ENCODE measurements at places on chromosomes 4 and X.

GRCh38 chrX:118249146-118249545, 96.8 kb upstream of the WDR44 start:
- DNase-seq = no peak

GRCh38 chrX:43380704-43381103, 275.4 kb upstream of the MAOA start:
- DNase-seq = no peak

- DNase-seq = peak; percentile 54
Measured at GRCh38 chr4:48361012-48361400, 19.7 kb downstream of the SLAIN2 start.

- peak; percentile 51 for DNase-seq
Measured at GRCh38 chr4:153620352-153620751, 63.7 kb upstream of the TLR2 start.

DNA sequence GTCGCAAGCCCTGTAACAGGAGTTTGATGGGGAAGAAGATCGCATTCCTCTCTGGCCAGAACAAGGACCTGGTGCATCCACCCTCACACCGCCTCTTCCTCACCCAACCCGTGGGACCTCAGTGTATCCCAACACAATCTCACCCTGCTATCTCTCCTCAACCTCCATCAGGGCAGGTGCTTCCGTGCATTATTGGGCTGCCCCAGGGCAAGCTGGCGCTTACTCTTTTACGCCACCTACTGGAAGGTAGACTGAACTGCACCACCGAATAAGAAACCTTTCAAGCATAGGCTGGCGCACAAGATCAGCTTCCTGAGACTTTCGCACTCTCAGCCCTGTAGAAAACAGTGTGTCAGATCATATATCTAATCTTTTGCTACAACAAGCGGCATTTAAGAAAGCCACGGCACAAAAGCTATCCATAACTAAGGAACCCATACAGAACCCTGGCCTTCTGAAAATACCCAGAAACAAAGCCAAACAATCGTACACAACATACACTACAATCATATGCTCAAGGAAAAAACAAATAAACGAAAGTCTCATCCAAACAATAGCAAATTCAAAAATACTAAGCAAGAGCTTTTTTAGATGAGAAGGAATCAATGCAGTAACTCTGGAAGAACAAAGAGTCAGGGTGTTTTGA, 209.3 kb downstream of the UGT8 start:
- peak; percentile 46 for DNase-seq

DNA sequence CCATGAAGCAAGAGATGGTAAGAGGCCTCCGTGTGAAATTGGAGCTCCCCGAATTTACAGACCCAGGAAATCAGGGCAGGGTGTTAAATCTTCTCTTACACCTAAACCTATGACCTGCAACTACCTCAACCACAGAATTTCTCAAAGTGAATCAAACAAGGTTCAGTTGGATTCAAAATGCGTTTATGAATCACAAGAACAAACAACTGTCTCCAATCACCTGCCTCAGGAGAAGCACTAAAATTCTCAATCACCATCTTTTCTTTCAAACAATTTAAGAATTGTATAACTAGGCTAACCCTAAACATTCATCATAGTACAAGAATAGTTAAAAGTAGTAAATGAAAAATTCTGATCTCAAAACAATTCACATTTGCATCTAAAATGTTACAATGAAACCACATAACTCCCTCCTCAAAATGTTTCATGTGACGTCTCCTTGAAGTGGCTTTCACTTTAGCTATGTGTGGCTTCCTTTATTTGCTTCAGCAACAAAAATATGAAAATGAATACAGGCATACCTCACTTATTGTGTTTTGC, 19.2 kb downstream of the PPP3CA start:
- DNase-seq = no peak

DNA sequence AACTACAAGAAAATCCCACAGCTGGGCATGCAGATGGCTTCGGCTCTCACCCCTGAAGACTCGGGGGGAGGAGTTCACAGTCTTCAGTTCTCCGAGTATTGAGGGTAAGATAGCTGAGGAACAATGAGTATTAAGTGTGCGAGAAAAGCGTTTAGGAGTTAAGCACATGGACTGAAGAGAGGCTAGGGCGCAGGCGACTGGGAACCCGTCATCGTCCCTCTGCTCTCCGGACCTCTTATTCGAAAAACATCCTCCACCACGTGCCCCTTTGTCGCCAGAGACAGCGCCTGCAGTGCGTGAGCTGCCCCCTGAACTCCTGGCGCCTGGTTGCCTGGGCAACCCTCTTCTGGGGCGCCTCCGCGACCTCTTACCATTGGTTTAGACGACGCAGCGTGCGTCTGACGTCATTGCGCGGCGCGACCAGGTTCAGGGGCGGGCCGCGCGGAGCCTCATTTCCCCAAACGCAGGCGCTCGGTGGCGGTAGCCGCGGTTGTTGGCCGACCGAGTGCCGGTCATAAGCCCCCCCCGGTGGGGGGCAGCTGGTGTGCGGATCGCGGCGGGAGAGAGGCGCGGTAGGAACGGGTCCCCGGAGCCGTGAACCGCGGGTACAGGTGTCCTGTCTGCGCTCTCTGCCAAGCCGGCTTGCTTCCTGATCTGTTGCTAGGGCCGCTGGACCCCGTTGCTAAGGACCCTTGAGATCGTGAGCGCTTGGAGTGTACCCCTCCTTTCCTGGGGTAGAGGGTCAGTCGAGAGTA, at the start of gene PACRGL:
TSS of gene PACRGL (plus strand) at position 452 of the 755 bp plus-strand sequence. CDS start 4,024 bp downstream, outside the sequence.
- DNase-seq = peak; percentile 94

- DNase-seq = no peak
Measured at GRCh38 chrX:2549876-2550275, 49.1 kb upstream of the DHRSX start.

DNA sequence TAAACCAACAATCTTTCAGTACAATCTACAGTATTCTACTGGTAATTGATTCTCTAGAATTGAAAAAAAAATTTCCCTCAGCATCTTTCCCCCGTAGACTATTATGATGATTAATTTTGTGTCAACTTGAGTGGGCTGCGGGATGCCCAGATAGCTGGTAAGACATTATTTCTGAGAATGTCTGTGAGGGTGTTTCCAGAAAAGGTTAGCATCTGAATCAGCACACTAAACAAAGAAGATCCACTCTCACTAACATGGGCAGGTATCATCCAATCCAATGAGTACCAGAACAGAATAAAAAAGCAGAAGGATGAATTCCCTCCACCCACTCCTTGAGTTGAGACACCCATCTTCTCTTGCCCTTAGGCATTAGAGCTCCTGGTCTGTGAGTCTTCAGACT, 186.1 kb upstream of the MAB21L2 start:
- DNase-seq = no peak

DNA sequence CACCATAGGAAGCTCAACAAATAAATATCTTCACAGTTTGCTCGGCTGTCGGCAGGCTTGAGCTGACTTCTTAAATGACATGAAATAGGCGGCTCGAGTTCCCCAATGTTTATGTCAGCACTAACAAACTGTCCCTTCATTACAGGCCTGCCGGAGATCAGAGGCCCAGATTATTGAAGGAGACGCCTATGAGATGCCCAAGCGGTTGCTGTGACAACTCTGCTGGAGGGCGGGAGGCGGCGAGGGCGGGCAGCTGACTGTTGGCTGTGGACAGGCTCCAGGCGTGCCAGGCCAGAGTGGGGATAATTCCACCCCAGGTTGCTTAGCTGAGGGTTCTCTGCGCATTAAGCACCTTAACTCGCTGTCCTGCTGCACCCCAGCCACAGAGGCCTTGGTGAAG, 39.2 kb upstream of the MSX1 start:
- no peak for DNase-seq

- DNase-seq = no peak
Measured at GRCh38 chrX:21802054-21802670, 37.3 kb upstream of the MBTPS2 start.

- no peak for DNase-seq
Measured at GRCh38 chr4:78766026-78766425, 10.1 kb upstream of the BMP2K start.

DNA sequence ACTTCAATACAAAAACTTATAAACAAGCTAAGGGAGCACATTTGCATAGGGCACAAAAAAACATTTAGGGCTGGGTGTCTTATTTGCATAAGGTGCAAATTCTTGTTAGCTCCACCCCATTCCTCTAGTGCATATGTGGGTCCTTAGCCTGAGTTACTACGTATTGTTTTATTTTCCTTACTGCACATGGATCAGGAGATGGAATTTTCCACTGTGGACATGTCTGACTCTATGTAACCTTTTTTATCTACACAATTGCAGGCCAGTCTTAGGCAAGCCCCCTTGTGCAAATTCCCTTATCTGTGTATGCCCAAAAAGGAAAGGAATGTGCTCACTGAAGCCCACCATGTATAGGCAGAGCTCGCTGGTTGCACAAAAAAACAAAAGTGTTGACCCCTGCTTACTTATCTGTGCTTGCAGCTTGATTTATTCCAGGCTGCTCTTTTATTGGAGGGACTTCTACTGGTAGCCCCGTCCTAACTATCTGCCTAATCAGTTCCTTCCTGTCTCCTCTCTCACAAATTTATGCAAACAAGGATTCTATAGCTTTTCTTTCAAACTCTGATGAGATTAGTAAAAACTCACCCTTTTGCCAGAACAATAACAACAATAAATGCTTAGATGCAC, 359.0 kb upstream of the MAGEB16 start:
- DNase-seq = no peak

DNA sequence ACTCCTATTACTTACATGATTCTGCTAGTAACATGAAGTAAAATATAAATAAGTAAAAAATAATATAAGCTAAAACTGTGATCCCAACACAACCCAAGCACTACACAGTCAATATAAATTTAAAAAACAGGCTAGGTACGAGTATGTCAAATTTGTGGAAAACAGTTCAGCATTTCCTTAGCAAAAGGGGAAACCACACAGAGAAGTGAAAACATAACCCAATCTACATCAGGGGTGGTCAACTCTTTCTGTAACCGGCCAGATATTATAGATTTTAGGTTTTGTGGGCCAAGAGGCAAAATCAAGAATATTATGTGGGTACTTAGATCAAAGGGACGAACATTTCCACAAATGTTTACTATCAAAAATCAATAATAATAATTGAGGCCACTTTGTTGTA, 70.1 kb downstream of the CHST7 start:
- DNase-seq = no peak

GRCh38 chrX:46168254-46168653, 377.0 kb downstream of the ZNF674 start:
- DNase-seq = no peak

- no peak for DNase-seq
Measured at GRCh38 chr4:183920512-183920911, 15.4 kb downstream of the STOX2 start.

GRCh38 chr4:102868153-102868780, 525 bp upstream of the CISD2 start:
- DNase-seq = no peak

- DNase-seq = no peak
Measured at GRCh38 chrX:110657073-110657472, 138.5 kb downstream of the CHRDL1 start.

GRCh38 chr4:74651198-74651597, 143.1 kb downstream of the BTC start:
- DNase-seq = no peak

DNA sequence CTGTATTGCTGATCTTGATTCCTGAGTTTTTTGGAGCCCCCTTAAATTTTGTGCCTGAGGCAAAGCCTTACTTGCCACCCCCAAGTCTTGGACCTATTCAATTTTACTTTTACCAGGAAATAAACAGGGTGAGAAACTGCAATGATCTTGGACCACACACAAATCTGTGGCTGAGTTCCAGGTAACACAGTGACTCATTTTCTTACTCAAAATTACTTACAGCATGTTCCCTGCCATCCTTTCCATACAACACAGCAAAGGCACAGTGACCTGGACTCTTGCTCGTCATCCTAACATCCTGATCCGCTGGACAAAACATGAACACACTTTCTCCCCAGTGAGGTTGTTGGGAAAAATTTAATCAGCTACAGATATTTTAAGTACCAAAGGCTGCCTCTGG, 60.7 kb upstream of the S100G start:
- peak; percentile 78 for DNase-seq

GRCh38 chr4:47104986-47105385, 73.6 kb downstream of the GABRB1 start:
- DNase-seq = no peak

DNA sequence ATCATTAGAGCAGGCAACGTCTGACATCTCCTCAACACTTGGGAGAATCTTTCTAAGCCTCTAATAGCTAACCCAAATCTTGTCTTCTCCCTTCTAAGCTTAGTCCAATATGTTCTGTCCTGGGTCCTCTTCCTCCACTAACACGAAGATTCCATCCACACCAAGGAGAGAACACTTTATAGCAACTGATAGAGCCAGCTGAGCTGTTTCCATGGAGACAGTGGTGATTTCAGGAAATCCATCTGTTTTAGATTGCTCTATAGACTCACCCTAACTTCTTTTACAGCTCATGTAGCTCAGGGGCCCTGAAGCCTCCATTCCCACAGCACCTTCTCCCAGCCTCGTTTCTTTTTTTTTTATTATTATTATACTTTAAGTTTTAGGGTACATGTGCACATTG, 37.4 kb downstream of the SCD5 start:
- DNase-seq = peak; percentile 41

- DNase-seq = no peak
Measured at GRCh38 chrX:72340626-72341025, 34.9 kb upstream of the CITED1 start.

DNA sequence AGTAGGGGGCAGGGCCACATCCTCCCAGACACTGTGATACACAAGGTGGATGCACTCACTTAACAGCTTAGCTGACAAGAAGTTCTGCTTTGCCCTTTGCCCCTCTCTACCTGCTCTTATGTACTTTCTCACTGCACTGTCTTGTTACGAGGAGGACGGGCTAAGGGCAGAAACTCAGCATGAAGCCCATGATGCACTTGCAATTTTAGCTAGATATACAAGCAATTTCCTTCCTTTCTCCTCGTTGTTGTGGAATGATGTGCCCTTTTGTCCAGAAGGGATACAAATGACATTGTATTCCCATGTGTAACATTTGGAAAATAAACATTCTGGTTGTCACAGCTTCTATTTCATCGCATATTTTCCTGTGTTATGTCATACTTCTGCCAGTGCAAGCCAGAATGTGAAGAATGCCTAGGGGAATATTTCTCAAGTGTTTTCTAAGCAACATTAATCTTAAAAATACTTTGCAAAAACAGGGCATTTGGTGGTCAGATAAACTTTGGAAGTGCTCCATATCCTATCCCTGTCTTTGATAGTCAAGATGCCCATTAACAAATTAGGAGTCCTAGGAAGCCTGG, 47.2 kb downstream of the MAOA start:
- DNase-seq = peak; percentile 61

GRCh38 chr4:153074486-153074885, 129.8 kb upstream of the TRIM2 start:
- no peak for DNase-seq

- DNase-seq = no peak
Measured at GRCh38 chr4:145341381-145341780, 140.3 kb upstream of the SMAD1 start.

DNA sequence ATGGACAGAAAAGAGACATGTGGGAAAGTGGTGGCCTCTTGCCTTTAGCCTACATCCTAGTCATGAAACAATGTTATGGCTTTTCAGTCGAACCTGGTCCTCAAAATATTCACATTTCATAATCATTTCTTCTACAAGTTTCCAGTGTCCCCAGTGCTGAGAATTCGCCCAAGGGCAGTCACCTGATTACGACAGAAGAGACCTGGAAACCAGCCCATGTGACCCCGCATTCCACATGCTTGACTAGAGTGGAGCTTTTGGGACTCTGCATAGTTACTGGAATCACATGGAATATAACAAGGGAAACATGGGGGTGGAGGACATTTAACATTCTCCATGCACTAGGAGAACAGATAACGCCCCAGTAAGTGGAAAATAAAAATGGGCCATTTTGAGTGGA, 100.1 kb downstream of the PPARGC1A start:
- peak; percentile 70 for DNase-seq
